ENCODE measurements at places on chromosomes 6 and 20. TPM values are rescaled to one million over a fixed set of nuclear protein-coding genes. Genes with fewer than 3 reads are reported as not detected.

The RRAGD gene
- 28.1 TPM for total RNA-seq

DNA sequence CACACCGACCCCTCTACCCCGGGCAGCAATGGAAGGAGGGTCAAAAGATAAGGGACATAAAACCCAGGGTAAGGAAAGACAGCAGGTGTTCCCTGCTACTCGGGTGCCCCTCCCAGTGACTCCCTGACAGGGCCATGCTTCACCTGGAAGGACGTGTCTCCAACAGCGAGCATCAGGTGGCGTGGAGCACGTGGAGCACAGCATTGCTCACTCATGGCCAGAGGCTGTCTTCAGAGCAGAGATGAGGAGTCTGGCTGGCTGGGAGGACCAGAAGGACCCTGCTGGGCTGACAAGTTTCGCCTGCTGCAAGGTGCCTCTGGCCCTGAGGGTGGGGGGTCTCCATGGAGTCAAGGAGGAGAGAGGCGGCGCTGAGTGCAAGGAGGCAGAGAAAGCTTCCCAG lies 15.3 kb upstream of the CDH22 start:
- peaks cover 20% of the 10 kb centered on the region for H3K27me3 ChIP-seq
- DNase-seq, result no peak
- H3K36me3 ChIP-seq, result no peaks in the 10 kb centered on the region
- no peak overlapping the region for H3K27ac ChIP-seq
- no peak overlapping the region for H3K4me3 ChIP-seq

- H3K4me1 ChIP-seq, result no peaks in the 10 kb centered on the region
- H3K4me3 ChIP-seq, result no peak overlapping the region
- DNase-seq, result no peak
- no peak overlapping the region for H3K27ac ChIP-seq
- H3K36me3 ChIP-seq, result no peaks in the 10 kb centered on the region
- H3K27me3 ChIP-seq, result no peaks in the 10 kb centered on the region
Observed at GRCh38 chr6:134590449-134590848, 272.5 kb upstream of the SGK1 start.

GRCh38 chr6:62262283-62262682 lies 23.7 kb downstream of the KHDRBS2 start:
- no peaks in the 10 kb centered on the region for H3K4me1 ChIP-seq
- no peak for DNase-seq
- no peaks in the 10 kb centered on the region for H3K36me3 ChIP-seq
- no peak overlapping the region for H3K4me3 ChIP-seq
- no peaks in the 10 kb centered on the region for H3K27me3 ChIP-seq

The BPIFB2 gene
- 0.52 TPM for total RNA-seq

Measured in hepatocyte (in vitro differentiated cells).